ENCODE measurements at places on chromosomes 3 and 15.

DNA sequence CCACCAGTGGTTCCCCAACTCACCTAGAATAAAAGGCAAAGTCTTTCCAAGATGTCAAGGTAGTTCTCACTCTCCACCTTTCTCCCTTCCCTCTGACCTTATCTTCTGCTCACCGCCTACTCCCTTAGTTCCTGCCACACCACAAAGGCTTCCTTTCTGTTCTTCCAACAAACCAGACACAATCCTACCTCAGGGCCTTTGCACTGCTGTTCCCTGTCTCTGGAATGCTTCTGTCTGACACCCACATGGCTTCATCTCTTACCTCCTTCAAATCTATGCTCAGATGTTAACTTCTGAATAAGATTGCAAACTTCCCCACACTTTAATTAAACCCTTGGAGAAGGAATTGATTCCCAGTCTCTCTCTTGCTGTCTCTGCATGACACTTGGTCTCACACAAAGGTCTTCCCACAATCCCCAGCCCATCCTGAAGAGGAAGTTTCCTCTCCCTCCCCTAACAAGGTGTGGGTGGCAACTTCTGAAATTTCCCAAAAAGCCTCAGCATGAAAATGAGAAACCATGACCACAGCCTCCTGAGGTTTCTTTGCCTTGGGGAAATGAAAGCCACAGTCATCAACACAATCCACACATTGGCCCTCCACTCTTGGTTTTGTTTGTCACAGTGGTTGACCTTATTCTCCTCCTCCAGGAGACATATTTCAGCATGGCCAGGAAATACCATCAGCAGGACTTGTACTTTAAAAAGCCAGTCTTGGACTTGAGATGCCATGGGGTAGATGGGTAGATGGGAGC, 3.0 kb upstream of the RYK start:
- DNase-seq = no peak

DNA sequence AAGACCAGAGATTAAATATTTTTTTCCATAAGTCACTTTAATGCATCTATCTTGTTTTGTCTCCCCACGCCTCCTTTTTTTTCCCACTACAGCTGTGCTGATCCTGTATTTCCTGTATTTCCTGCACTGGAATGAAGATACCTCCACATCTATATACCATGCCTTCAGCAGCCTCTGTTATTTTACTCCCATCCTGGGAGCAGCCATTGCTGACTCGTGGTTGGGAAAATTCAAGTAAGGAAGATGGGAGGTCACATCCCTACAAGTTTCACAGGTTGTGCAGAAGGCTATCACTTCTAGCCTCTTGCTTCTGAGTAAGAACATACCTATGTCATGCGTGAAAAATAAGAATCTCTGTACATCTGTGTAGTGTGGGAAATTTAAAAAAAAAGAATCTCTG, 3.1 kb downstream of the SLC15A2 start:
- DNase-seq = no peak

DNA sequence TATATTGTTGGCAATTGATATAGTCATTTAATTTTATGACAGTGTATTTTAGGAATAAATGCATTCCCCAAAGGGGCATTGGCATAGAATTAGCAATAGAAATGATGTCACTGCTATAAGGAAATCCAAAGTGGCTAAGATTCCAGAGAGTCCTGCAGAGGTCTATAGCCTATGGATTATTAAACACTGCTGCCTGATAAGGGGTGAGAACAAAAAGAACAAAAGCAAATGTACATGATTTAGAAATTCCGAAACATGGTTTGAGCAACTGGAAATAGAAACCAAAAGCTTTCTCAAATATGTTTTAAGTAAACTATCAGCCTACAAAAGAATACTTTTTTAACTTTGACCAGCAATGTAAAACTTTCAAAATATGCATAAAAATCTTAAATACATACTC, 280.1 kb upstream of the RASGRP1 start:
- DNase-seq = no peak

DNA sequence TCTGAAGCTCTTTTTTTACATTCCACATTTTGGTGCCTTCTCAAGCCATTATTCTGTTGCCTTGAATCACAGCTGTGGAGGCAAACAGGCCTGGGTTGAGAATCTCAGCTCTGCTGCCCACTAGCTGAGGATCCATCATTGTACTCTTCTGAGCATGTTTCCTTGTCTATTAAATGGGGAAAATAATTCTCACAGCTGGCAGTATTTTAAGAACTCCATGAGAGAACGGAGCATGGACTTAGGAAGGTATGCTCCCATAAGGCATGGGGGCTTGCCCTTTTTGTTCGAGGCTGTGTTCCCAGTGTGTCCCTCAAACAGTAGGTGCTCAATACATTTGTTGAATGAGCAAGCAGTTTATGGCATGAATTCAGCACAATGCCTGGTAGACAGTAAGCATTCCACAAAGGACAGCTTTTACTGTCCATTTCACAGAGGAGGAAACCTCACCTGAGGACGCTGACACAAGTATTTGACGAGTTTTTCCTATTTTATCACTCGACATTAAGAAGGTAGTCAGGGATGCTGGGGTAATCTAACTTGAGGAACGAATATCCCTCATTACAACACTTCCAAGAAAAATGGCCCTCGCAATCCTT, 2.1 kb upstream of the PTPRG start:
- no peak for DNase-seq

DNA sequence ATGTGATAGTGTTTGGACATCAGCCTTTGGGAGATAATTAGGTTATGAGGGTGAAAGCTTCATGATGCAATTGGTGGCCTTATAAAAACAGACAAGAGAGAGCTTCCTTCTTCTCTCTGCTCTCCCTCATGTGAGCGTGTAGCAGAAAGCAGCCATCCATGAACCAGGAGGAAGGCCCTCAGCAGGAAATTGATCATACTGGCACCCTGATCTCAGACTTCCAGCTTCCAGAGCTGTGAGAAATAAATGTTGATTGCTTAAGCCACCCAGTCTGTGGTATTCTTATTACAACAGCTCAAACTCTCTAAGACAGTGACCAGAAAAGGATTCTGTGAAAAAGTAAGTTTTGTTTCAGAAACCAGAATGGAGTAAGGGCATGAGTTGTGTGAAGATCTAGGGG, 13.3 kb downstream of the STAC start:
- DNase-seq = no peak

- no peak for DNase-seq
Observed at GRCh38 chr3:169269005-169269404, 394.5 kb downstream of the MECOM start.

DNA sequence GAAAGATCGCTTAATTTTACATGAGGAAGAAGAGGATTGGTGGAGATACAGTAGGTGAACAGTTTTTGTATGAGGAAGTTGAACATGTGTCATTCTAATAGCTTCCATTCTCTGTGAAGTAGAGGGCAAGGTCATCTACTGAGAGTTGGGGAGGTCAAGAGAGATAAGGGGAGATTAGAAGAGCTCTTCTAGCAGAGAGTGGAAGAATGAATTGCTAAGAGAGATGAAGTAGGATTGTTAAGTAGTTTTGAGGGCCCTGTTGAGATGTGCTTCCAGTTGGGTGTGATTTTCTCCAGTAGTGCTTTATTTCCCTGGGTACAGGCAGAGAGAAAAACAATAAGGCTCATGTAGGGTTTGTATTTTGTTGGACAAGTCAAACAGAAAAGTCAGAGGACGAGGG, 5.2 kb downstream of the OPA1 start:
- DNase-seq = no peak

- DNase-seq = no peak
Observed at GRCh38 chr3:122977746-122978466, 49.7 kb downstream of the SEMA5B start.

DNA sequence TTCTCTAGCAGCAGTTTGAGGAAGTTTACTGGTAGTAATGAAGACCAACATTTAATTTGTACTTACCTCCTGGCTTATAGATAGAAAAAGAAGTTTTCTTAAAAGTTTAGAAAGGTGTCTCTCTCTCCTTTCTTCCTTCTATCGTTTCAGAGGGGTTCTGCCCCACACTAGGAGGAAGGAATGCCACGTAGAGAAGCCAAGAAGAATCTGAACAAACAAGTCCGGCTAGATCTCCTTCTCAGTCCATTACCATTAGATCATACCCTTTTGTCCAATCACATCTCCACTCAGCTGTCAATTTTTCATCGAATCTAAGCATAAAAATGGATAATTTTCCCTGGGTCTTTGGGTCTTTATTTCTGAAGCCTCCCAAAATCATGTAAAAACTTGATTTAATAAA, 1048.1 kb downstream of the SI start:
- no peak for DNase-seq

Measured in activated CD4-positive, alpha-beta T cell treated with anti-CD3 and anti-CD28 coated beads for 1 hour (primary cell).